AG10803 (cell line): ENCODE measurements at places on chromosomes 4 and X.

DNA sequence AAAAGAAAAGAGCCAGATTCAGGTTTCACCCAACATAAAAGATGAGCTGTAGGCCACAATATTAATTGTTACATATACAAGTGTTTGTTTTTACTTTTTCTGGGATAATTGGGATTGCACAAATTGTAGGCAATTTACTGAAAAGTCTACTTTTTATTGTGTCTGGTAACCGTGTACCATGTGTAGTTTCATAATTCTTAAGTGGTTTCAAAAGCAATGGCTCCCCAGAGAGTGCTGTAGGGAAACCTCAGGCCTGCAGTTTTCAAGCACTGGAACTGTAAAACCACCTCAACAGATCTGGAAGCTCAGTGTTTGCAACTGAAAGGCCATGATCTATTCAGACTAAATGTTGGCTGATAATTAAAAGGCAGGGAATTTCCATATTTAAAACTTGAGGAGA, 53.9 kb upstream of the MMAA start:
- peak; percentile 82 for DNase-seq

DNA sequence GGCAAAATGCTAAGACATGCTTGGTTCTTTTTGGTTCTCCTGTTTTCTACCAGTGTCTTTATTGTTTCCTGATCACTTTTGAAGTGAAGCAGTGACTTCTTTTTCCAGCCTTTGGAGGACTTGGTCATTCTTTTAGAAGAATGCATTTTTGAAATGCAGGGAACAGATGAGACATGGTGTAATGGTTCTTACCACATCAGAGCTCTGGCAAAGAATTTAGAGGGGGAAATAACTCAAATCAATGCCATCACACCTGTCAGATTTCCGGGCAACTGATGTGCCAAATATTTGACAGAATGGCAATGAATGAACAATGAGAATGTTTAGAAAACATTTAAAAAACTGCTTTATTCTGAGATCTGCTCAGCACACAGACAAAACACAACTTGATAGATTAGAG, 519.6 kb downstream of the IQCM start:
- no peak for DNase-seq

DNA sequence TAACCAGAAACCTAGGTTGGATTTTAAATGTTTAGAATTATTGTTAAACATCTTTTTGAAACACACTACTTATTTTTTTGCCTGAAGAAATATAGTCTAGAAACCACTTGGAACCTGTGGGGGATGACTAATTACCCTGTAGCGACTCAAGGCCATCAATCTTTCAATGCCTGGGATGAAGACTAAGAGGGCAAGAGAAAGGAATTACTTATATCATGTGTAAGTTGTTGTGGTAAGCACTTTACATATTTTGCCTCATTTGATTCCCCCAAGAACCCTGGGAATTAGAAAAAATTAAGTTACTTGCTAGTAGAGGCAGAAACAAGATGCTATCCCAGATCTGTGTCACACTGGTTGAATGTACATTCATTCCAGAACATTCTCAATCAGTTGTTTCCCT, 170.9 kb upstream of the GRIA3 start:
- peak; percentile 59 for DNase-seq

- DNase-seq, result peak; percentile 71
Measured at GRCh38 chrX:107674480-107675364, 46.4 kb downstream of the PRPS1 start.

- no peak for DNase-seq
Measured at GRCh38 chr4:73067971-73068394, 1.5 kb downstream of the COX18 start.

GRCh38 chr4:183429489-183429888, 14.9 kb upstream of the CDKN2AIP start:
- DNase-seq, result no peak

- DNase-seq, result peak; percentile 25
Measured at GRCh38 chr4:186743261-186743660, 19.6 kb upstream of the FAT1 start.

GRCh38 chr4:11037637-11038036, 353.1 kb upstream of the CLNK start:
- DNase-seq, result no peak

- DNase-seq, result no peak
Measured at GRCh38 chr4:7291372-7292114, 99.2 kb downstream of the SORCS2 start.

- DNase-seq, result no peak
Measured at GRCh38 chr4:141565379-141566089, 70.8 kb upstream of the IL15 start.

DNA sequence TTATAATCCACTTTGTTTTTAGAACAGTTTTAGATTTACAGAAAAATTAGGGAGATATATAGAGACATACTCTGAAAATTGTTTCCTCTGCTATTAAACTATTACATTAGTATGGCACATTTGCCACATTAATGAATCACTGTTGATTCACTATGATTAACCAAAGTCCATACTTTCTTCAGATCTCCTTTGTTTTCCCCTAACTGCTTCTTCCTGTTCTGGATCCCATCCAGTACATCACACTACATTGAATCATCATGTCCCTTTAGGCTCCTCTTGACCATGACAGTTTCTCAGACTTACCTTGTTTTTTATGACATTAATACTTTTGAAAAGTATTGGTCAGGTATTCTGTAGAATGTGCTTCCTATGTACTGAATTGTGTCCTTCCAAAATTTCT, 109.2 kb upstream of the EDNRA start:
- DNase-seq, result peak; percentile 36

GRCh38 chr4:155367608-155368007, 9.2 kb downstream of the MAP9 start:
- DNase-seq, result no peak

DNA sequence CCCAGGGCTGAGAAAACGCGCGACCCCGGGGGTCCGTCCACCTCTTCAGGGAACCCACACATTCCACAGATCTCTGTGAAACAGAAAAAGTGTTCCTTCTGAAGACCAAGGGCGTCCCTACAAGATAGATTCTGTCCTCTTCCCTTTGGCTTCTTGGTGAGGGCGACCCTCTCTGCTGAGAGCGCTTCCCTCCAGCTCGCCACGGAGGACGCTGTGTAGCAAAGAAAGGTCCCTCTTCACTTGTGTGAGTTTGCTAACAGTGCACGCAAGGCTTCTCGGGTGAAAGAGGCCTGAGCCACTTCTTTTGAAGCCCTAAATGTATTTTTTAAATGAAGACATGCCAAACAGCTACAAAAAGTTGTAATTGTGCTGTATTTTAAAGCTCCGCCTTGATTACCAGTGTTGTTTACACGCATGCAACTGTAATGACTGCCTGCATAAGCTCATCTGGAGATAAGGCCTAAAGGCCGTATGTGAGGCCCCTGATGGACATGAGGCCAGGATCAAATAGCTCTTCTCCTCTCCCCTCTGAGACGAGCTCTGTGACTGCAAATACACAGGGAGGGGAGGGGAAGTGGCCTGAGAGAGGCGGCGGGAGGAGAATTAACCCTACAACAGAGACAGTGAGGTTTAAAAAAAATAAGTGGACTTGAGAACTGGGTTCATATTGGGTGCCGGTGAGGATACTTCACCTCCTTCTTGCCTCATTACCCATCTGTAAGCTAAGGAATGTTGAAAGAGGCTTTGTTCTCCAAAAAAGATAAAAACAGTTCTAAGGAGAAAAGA, 95.5 kb downstream of the SOWAHB start:
- DNase-seq, result peak; percentile 47

DNA sequence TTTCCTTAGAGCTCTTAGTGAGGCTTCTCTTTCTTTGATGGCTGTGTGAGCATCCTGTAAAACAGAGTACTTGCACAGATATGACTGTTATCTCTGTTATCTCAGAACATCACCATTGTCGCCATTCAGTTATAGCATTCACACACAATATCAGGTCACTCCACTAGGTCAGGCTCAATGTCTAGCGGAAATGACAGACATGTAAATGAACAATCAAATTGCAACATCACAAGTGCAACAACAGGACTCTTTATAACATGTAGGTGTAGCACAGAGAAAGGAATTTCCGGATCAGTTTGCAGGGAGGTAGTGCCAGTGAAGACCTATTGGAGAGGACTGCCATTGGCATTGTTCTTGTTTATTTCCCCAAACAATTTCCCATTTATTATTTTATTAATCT, 43.2 kb upstream of the IGSF1 start:
- no peak for DNase-seq

GRCh38 chrX:40095583-40096394, 2.0 kb downstream of the BCOR start:
- DNase-seq, result no peak

- DNase-seq, result peak; percentile 32
Measured at GRCh38 chr4:113997206-113997605, 17.8 kb upstream of the ARSJ start.

GRCh38 chr4:45776146-45776545, 347.7 kb downstream of the GABRG1 start:
- no peak for DNase-seq

GRCh38 chr4:156487107-156487506, 484.5 kb downstream of the PDGFC start:
- DNase-seq, result no peak

DNA sequence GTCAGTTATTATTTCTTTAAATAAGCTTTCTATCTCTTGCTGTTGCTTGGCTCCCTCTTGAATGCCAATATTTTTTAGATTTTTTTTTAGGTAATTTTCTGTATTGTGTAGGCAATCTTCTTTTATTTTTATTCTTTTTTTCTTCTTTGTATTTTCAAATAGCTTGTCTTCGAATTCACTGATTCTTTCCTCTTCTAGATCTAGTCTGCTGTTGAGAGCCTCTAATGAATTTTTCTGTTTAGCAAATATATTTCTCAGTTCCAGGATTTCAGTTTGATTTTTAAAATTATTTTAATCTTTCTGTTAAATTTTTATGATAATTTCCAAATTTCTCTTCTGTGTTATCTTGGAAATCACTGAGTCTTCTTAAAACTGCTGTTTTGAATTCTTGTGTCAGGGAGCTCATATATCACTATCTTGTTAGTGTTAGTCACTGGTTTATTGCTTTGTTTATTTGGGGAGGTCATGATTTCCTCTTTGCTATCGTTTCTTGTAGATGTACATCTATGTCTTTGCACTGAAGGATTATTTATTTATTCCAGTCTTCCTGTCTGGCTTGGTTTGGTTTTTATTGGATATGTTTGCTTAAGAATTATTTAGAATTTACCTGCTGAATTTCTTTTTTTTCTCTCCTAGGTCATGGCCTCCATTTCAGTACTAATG, 39.9 kb upstream of the GPRIN3 start:
- no peak for DNase-seq

DNA sequence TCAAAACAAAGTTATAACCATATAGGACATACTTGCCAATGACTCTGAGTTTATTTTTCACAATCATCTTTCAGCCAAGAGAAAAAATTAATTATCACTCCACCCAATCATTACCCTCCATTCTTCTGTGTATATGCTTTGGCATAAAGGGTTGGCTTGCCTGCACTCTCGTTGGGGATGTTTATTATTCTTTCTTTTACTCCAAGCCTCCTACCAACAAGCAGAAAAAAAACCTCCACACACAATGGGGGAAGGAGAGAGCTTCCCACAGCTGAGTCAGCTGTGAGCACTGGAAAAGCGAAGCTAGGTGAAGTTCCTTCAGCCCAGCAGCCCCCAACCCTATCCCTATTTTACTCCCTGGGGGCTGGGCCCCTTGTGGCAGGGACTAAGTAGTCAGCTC, 1.5 kb downstream of the OPHN1 start:
- no peak for DNase-seq

DNA sequence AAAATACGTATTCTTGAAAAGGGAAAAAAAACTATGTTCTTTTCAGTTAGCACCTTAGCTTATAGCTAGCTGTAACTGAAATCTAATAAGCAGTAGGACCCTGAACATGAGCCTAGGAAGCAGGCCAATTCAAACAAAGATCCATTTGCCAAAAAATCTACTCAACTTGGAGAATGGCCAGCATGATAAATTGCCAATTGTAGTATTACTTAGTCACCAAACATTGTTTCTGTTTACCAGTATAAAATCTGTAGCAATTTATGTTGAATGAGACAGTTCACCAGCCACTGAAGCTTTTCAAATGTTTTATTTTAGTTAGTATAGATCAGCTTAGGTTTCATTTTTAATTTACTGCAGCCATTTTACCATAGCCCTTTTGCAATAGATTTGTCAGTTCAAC, 323.6 kb upstream of the DIPK2B start:
- peak; percentile 23 for DNase-seq

GRCh38 chrX:110723844-110724243, 71.8 kb downstream of the CHRDL1 start:
- no peak for DNase-seq

DNA sequence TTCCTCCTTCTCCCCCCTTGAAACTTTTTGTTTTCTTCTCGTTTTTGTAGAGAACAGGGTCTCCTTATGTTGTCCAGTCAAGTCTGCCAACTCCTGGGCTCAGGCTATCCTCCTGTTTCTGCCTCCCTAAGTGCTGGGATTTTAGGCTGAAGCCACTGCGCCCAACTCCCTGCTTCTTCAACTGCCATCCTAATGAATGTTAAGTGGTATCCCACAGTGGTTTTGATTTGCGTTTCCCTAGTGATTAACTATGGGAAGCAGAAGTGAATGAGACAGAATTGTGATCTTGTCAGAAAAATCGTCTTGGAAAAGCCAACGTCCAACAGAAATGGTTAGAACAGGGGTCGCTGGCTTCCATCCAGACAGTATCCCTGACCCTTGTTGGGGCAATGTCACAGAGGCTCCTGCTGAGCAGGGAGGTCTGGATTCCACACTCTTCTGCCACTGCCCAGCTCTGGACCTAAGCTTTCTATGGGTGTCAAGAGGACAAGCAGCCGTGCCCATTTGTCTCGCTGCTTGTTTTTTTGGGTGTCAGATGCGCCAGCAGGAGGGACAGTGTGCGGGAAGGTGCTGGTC, 869 bp upstream of the ADD1 start:
- no peak for DNase-seq

DNA sequence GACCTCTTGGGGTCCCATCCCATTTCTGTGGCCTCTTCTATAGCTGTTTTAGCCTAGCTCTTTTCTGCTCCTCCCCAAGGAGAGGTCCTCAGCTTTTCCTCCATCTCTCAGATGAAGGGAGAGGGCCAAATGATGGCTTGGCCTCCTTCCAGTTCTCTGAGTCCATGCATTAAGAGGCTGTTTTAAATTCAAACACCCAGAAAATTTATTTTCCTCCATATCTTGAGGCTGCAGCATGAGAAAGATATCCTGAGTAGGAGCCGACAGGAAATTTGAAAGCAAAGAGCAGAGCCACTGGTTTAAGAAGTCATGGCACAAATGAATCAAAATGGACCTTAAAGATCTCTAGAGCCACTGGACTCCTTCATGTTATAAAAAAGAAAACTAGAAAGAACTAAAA, 558.8 kb downstream of the MID1IP1 start:
- no peak for DNase-seq

DNA sequence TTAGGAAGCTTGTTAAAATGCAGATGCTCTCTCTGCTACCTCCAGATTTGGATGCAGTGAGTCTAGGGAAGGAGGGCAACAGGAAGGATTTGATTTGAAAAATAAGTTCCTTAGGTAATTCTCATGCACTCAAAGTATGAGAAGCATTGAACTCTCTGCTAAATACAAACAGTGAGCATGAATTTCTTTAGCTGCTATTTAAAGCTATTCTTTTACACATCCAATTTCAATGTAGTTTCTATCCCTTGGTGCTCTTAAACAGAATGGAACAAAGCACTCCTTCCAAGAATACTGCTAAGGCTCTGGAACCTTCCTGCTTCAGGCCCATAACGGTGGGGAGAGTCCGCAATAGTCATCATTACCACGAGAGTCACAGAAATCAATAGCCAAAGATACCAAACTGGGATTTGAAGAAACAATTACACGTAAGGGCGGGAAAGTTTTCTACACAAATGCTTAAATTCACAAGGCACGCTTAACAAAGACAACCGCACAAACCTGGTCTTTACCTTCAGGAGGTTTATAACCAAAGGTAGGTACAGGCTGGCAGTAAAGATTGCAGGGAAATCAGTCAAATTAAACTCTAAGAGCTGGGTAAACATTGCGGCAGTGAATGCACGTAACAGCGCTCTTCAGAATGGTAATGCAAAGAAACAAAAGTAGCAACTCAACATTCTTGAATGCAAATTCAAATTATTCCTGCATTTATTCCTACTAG, 123.2 kb upstream of the NAP1L5 start:
- no peak for DNase-seq
